ENCODE measurements at places on chromosomes 5 and 9.

DNA sequence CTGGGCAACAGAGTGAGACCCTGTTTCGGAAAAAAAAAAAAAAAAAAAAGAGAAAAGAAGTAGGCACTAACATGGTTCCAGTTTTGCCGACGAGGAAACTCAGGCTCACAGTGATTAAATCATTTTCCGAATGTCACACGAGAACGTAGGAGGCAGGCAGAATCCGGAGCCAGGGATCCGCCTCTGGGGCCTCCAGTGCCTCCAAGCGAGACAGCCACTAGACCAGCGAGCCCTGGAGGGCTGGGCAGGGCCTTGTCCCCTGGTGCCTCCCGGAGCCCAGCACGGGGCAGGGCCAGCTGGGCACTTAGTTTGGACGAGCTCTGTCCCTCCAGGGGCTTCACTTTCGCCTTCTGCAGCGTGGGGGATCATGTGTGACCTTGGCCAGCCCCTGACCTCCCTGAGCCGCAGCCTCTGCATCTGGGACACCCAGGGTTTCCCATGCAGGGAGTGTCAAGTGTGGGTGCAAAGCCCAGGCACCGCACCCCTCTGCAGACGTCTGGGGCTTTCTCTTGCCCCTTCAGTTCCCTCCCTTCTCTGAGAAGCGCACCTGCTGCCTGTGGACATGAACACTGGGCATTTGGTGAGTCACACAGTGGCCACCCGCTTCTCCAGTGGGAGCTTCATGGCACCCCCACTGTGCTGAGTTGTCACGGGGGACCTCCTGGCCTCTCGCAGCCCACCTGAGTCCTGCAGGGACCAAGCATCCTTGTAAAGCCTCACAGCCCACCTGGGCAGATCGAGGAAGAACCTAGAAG lies 80.3 kb downstream of the RXRA start:
- DNase-seq = no peak

DNA sequence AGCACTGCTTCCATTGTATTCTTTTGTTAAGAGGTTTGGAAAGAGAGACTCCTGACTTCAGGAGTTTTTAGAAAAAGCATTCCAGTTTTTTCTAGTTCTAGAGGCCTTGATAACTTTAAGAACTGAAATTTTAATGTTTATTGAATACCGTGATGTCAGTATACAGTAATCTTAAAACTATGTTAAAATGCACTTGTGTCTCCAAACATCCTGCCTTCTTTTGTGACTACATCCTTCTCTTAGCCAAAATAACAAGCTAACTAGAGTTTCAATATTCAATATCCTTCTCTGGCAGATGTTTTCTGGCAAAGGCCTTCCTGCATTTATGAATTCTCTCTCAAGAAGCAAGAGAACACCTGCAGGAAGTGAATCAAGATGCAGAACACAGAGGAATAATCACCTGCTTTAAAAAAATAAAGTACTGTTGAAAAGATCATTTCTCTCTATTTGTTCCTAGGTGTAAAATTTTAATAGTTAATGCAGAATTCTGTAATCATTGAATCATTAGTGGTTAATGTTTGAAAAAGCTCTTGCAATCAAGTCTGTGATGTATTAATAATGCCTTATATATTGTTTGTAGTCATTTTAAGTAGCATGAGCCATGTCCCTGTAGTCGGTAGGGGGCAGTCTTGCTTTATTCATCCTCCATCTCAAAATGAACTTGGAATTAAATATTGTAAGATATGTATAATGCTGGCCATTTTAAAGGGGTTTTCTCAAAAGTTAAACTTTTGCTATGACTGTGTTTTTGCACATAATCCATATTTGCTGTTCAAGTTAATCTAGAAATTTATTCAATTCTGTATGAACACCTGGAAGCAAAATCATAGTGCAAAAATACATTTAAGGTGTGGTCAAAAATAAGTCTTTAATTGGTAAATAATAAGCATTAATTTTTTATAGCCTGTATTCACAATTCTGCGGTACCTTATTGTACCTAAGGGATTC lies 43.1 kb downstream of the NDFIP1 start:
- no peak for DNase-seq

GRCh38 chr5:146447734-146448380 lies 724 bp downstream of the TCERG1 start:
- no peak for DNase-seq

DNA sequence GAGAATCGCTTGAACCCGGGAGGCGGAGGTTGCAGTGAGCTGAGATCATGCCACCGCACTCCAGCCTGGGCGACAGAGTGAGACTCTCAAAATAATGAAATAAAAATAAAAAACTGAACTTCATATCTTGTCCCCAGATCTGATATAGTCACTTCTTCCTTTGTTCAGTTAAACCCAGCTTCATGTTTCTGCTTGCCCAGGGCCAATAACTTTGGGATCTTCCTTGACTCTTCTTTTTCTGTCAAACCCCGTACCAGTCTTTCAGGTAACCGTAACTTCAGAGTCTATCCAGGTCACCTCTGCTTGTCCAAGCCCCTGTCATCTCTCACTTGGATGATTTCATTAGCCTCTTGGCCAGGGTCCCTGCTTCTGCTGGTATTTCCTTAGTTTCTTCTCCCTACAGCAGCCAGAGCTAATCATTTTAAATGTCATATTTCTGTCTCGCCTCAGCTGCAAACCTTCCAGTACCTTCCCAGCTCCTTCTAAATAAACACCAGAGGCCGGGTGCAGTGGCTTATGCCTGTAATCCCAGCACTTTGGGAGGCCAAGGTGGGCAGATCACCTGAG lies 19.7 kb upstream of the ABL1 start:
- DNase-seq = no peak

- DNase-seq = no peak
These were observed 30.1 kb downstream of the ADAMTSL2 start for GRCh38 chr9:133564451-133565116.

GRCh38 chr5:118293378-118293777 lies 695.0 kb downstream of the DTWD2 start:
- DNase-seq = no peak

DNA sequence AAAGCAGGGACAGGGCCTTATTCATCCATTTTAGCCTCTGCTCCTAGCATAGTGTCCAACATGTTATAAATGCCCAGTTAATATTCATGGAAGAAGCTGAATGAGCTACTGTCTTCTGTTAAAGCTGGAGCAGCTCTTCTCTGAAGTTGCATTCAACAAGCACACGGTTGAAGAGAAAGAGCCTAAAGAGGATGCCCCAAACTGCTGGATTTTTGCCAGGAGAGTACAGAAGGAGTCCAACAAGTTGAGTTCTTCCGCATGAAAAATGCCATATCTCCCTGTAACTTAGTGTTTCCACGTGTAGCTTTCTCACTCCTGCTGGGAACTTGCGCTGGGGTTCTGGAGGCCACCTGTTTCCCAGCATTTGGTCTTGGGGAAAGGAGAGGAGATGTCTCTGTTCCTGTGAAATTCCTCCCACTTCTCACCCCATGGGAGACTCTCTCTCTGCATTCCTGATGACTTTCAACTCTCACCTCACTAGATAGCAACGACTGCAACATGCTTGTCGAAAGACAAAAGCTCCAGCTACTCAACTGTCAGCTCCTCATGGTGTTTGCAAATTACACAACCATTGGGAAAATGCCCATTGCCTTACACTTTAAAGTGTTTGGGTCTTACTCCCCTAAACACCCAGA lies 122.8 kb downstream of the KIF4B start:
- no peak for DNase-seq

DNA sequence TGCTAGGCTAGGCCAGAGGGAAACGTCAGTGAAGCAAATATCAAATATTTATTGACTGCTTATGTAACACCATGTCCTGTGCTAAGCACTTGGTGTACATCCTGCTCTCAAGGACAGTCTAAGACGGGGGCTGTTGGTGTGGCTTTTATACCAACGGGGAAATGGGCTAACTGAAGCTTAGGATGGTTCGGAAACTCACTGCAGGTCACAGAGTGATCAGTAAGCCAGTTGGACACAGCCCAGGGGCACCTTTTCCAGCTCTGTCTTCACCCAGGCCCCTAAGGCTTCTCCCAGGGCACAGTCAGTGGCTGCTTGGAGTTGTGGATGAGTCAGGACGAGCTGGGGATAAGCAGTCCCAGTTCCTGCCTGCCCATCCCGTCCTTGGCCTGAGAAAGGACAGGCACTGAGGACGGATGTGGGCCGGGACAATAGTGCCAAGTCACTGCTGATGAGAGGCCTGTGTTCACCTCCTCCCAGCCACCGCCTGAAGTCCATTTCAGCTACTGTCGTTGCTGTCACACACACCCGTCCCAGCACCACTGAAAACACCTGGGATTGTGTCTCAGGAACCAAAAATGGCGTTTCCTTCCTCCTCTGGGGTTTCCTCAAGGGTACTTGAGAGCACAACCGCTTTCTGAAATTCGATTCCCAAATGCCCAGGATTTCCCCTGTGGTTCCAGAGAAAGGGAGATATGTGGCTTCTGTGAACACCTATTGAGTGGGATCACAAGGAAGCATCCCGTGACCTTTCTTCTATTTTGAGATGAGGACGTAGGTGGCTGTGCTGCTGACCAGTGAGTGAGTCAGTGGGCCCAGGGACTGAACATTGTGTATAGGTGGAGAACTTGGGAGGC lies 17.5 kb upstream of the SPRY4 start:
- no peak for DNase-seq

DNA sequence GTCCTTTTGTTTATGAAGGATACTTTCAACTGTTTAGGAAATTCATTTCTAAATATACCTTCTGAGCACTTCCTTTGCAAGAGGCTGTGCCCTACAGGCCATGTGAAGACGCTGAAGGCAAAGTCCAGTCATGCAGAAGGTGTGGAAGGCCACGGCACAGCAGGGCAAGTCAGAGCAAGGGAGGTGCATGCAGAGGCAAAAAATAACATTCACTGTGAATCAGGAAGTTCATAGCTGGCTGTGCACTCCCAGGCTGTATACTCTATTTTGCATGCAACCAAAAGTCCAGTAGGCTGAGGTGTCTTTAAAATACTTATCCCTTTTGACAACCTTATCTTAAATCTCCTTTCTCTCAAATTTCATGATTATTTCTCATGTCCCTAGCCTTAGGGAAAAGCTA lies 50.3 kb downstream of the GNAQ start:
- DNase-seq = no peak

DNA sequence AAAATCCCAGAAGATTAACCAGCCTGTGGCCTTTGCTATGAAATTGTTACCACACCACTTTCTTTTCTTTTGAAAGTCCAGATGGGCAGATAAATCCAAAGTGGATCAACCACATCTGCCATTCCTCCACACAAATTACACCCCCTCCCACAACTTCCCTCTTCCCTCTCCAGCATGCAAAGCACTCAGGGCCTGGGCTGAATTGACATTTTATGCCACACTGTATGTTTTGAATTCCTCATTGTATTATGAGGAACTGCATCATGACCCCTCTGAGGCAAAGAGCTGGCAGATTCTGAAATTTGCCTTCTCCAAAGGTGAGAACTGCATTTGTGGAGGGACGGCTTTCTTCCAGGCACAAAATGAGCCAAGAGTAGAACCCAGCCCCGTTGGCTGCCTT lies 589.2 kb upstream of the KLF4 start:
- DNase-seq = no peak

DNA sequence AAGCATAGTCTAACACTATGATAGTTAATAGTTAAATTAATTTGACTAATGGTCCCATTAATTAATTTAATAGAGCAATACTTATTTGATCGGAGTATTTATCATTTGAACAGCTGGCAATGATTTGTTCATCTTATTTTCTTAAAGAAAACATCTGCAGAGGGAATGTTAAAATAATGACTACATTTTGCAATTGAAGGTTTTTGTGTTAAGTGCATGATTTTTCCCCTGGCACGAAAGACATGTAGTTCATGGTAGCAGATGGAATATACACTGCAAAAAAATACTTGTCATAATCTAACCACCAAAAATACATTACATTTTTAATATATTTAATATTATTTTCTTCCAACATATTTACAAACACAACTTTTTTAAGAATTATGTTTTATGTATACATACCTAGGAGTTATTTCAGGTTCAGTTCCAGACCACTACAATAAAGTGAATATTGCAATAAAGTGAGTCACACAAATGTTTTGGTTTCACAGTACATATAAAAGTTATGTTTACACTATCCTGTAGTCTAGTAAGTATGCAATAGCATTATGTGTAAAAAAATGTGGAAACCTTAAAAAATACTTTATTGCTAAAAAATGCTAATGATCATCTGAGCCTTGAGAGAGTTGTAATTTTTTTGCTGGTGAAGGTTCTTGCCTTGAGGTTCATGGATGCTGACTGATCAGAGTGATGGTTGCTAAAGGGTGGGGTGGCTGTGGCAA lies 292.6 kb upstream of the DAB2 start:
- no peak for DNase-seq

- no peak for DNase-seq
These were observed 4.2 kb downstream of the DHX29 start for GRCh38 chr5:55303238-55303690.

DNA sequence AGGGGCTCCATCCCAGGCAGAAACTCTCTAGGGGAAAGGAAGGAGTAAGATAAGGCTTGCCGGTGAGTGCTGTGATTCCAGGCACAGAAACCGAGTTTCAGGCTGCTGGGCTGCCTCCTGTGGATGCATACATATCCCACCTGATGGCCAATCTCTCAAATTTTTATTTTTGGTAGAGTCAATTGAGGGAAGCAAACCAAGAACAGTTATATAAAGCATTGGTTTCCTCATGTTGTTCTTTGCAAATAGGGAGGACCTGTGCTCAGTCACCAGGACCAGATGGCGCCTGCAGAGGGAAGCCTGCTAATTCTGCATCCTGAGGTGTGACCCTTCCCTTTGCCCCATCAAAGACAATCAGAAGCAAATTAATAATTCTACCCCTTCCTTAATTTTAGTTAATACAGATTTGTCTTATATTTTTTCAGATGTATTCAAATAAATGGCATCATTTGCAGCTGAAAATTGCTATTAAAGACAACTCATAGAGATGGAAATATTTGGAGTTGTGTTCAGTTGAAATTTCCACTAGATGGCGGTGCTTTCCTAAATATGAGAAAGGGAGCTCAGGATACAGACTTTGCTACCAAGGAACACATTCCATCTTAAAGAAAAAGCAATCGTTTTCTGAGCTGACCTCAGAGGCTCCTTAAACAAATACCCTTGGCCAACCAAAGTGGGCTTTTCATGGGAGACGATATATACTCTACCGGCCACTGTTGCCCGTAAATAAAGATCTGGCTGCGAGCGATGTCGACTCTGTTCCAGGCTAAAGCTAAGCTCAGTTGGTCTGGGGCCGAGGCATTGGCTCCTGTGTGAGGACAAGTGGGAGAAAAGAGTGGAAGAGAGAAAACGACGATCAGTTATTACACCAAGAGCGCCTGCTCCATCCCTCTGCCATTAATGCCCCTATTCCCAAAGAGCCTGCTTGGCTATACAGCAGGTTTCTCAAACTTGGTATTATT lies 225.7 kb upstream of the KLF9 start:
- DNase-seq = no peak

DNA sequence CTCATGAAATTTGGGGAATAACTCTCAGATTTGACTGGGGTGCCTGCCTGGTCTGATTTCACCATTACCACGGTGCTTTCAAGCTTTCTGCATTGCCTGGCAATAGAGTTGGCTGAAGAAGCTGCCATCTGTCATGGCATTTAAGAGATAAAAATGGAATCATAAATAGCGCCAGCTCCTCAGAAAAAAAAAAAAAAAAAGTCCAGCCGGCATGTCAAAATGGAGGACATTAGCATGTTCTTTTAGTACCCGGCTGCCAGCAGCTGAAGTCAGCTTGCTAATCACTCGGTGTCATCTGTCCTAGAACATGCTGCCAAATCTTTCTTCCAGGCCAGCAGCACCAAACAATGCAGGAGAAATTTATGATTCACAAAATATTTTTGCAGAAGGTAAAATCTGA lies 57.7 kb upstream of the CER1 start:
- no peak for DNase-seq
